ENCODE measurements at places on chromosomes 6 and 20.
A peak's percentile ranks its signal among the peaks of the same experiment; 100 is the strongest.

DNA sequence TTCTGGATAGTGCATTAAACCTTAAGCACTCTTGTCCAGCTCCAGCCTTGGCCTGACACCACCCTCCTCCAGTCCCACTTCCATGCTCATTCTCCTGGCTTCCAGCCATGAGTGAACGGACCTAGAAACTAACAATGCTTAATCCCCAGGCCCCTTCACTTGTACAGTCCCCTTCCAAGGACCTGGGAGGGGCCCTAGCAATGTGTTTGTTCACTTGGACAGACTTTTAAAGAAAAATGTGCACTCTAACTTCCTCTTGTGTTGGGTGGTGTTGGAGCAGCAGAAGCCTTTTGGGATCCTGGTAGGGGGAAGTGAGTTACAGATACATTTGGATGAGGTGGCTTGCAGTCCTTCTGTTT, 48.9 kb upstream of the CCN6 start:
- DNase-seq, result no peak

- DNase-seq, result no peak
These were observed 36.5 kb upstream of the SMIM28 start for GRCh38 chr6:138341176-138341575.

DNA sequence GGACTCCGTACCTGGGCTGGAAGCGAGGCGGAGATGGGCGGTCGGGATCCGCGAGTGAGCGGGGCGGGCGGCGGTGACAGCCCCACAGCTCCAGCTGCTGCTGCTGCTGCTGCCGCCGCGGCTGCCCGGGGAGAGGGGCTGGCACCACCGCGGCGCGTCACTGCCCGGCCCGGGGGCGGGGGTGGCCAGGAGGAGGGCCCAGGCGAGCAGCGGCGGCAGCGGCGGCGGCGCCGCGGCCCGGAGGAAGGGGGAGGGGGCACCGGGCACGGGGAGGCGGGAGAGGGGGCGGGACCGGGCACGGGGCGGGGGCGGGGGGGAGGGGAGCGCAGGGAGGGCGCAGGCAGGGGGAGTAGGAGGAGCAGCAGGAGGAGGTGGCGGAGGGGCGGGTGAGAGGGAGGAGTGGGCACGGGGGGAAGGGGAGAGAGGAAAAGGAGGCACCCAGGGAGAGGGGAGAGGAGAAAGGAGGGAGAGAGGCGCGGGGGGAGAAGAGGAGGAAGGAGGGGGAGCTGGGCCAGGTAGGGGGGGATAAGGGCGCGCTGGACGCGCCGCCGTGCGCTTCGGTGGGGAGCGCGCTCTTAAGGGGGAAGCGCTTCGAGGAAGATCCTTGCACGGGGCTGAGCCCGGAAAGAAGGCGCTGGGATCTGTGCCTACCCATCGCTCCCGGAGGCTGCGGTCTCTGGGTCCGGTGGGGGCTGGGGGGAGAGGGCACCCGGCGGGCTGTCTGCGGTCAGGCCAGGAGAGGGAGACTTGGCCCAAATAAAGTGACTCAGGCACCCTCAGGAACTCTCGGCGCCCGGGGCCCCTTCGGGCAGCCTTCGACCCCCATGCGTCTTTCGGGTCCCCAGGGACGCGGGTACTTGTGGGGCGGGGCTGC, 101.5 kb downstream of the NOL4L start:
- peak; percentile 84 for DNase-seq

GRCh38 chr6:193180-193579, 99.1 kb upstream of the DUSP22 start:
- DNase-seq, result no peak

- no peak for DNase-seq
These were observed 373.4 kb upstream of the SYNCRIP start for GRCh38 chr6:86016077-86016476.

Data from hematopoietic multipotent progenitor cell (in vitro differentiated cells).